SK-MEL-5 (cell line): ENCODE measurements at places on chromosomes 7 and 10. TPM values are rescaled to one million over a fixed set of nuclear protein-coding genes. Genes with fewer than 3 reads are reported as not detected.

The NT5C3A gene
- 46.6 and 52.3 TPM in 2 replicates for total RNA-seq

The OR9A4 gene
- total RNA-seq = not detected in 2 replicates

DNA sequence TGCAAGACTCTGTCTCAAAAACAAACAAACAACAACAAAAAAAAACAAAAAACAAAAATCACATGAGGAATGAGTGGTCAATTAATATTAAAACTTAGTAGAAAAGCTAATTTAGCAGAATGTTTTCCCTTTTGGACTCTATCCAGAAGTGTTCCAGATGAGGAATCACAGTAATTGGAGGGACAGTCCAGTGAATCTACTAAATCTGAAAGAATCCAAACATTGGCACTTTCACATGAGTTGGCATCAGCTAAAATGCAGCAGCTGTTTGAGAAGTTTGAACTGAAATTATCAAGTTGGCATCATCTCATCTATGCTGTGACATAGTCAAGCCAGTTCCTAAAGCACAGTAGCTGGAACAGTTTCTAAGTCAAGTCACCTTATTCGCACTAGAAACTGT, 367.8 kb downstream of the PPP1R3A start:
- no peak for DNase-seq

GRCh38 chr7:37040330-37040729, 316.0 kb upstream of the AOAH start:
- no peak for DNase-seq
